ENCODE measurements at places on chromosomes 13 and 19.
A peak's percentile ranks its signal among the peaks of the same experiment; 100 is the strongest.

- DNase-seq: no peak
Observed at GRCh38 chr13:110607675-110608224, 7.6 kb upstream of the NAXD start.

DNA sequence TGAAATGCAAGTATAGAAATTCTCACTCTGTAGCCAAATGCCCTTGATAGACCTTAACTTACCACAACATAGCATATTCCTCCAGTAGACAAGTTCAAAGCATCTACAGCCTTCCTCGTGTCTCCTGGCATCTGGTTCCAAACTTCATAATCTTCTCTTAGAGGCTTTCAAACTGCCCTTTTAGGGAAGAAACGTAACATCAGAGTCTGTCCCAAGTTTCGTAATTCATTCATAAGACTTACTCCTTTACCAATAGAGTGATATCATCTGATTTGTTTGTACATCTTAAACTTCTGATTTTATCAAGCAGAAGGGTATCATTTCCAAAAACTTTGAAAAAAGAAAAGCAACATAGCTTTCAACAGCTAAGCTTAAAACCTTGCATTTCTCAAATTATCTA is 137.4 kb downstream of the SPRY2 start:
- DNase-seq: no peak

GRCh38 chr19:42552086-42553065 is 24.1 kb upstream of the CEACAM1 start:
- DNase-seq: no peak

- no peak for DNase-seq
Observed at GRCh38 chr13:109870696-109871370, 84.5 kb upstream of the IRS2 start.

DNA sequence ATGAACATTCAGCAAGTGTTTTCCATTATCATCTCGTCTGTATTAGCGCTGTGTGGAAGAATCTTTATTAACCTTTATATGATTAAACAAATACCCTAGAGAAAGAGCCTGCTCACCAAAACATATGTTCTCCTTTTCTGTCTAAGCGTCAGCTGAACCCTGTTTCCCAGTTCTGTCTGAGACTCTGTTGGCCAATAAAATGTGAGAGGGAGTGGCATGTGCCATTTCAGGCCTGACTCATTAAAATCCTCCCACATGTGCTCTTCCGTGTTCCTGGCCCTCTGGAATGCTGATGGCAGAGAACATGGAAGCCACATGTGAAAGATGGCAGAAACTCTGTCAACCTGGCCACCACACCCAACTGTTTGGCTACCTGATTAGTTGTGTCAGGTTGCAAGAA is 181.9 kb upstream of the EDNRB start:
- no peak for DNase-seq

GRCh38 chr13:106376401-106377112 is 158.9 kb downstream of the EFNB2 start:
- no peak for DNase-seq

DNA sequence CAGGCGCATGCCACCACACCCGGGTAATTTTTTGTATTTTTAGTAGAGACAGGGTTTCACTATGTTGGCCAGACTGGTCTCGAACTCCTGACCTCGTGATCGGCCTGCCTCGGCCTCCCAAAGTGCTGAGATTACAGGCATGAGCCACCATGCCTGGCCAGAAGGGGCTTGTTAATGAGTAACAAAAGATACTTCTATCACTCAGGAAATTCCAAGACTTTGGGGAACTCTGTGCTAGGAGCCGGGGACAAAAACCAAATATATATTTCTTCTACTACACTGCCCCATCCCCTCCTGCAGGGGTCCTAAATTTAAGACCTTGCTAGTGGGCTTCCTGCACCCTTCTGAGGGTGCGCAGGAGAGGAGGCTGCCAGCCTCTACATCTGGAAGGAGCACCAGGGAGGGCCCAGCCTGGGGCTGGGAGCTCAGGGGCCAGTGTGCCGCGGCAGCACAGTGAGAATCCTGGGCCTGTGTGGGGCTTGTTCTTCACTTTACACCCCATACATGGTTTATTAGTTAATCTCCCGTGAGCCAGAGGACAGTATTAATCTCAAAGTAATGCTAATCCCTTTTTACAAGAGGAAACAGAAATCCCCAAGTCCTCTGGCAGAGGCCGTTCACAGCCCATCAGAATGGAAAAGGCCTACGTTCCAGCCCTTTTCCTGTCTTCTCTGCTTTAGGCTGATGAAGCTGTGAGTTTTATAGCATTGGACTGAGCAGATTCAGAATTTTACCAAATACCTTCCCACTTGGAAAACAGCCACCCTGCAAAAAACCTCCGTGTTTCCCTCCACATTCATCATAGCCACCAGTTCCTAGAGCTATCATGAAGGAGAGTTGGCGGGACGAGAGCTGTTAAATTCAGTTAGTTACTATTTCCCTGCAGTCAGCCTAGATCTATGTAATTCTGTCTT is 44.4 kb upstream of the NPAS1 start:
- DNase-seq: no peak

DNA sequence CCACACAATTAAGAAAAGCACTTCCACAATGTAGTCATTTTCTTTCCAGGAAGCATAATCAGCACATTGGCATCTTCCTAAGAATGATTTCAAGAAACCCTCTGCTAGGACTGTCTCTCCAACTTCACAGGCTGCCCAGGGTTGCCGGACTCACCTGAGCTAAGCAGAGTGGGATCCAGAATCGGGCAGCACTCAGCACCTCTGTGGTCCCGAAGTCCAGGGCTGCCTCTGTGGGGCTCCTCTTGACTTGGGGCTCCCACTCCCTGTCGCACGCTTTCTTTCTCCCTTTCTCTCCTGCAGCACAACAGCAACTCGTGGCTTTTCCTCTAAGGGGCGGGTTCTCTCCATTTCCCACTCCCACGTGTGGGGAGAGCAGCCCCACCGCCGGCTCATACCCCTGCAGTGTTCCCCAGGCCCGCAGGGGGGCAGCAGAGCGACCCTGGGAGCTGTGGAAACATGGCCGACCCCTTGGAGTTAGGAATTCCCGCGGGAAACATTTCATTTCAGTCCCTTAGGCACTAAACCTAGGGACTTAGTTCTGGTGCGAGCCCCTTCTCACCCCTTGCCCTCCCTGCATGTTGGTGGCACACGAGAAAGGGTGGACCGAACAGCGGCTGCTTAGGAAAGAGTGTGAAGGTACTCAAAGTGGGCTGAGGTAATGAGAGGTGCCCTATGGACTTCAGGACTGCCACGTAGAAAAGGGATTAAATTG is at the start of gene TMEM272:
TSS of gene TMEM272 (minus strand) at position 316 of the 712 bp plus-strand sequence. CDS start 6,647 bp downstream, outside the sequence.
- DNase-seq: peak; percentile 16

DNA sequence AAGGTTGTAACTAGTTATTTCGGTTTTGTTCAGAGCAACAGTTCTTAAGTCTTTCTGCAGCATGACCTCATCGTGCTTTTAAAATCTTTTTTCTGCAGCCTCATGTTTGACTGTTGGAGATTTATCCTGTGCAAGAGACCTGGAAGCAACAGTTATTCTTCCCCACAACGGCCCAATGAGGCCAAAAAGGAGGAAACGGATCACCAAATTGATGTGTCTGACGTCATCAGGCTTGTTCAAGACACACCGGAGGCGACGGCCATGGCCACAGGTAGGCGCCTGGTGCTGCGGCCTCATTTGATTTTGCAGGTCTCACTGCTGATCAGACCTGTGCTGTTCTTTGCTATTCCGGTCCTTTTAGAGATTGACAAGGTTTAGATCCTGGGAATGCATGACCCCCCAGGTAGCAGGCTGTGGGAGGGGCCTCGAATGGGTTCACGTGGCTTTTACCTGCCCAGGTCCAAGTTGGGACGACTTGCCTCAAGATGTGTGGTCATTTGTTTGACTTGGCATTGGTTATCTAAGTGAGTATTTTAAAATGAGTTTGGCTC is 66.8 kb upstream of the MCF2L start:
- no peak for DNase-seq

GRCh38 chr13:102913914-102914313 is 68.1 kb downstream of the ERCC5 start:
- DNase-seq: no peak

- DNase-seq: no peak
Observed at GRCh38 chr19:19858751-19859150, 6.9 kb upstream of the ZNF253 start.

- no peak for DNase-seq
Observed at GRCh38 chr13:50668691-50669271, 174.7 kb downstream of the DLEU7 start.

GRCh38 chr13:46310066-46310465 is 77.0 kb downstream of the RUBCNL start:
- no peak for DNase-seq

- no peak for DNase-seq
Observed at GRCh38 chr13:94411747-94412146, 67.7 kb downstream of the DCT start.

DNA sequence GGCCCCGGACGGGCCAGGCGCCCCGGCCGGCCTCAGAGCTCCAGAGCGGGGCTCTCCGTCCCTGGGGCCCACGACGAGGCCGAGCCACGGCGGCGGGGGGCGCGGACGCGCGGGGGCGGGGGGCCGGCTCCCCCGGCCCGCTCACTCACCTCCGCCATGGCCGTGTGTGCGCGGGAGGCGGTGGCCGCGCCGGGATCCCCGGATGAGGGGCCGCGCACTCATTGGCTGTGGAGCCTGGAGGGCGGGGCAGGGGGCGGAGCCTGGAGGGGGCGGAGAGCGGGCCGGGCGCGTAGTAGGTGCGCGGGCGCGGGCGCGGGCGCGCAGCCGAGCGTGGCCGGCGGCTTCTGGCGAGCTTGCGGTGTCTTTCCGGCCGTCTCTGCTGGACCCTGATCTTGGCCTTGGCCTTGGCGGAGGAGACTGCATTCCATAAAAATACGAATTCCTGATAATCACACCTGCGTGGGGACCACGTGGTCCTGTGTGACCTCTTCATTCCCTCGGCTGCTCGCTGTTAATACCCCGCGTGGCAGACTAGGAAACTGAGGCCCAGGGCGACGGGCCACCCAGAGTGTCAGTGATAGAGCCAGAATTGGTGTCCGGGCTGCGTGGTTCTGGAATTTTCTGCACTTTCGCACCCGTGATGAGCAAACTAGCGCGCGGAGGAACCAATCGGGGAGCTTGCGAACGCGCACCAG is at the start of gene MIER2:
TSS of gene MIER2 (minus strand) at position 172 of the 695 bp plus-strand sequence. CDS start at position 158, 14 bp downstream.
- no peak for DNase-seq

DNA sequence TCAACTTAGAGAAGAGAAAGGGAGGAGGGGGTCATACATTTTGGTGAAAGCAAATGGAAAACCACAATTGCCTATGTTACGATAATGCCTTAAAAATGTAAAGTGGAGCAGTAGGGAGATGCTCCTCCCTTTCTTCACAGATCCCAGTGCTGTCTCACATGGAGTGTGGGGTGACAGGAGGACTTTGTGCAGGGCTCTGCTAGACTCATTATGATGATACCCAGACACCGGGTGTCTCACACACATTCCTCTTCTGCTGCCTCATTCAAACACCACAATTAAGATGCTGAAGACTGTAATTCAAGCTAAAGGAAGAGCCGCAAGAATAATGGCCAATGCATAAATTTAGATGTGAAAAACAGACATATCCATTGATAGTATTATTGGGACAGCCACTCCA is 150.6 kb downstream of the LHFPL6 start:
- DNase-seq: no peak

GRCh38 chr19:38388349-38389100 is at the start of gene SPRED3:
TSS of gene SPRED3 (plus strand) at chr19:38388697. CDS start at chr19:38390303, 1,606 bp downstream.
- DNase-seq: no peak

GRCh38 chr19:45947926-45948325 is 25.7 kb downstream of the NOVA2 start:
- no peak for DNase-seq

GRCh38 chr19:18697680-18698079 is 14.2 kb downstream of the CRTC1 start:
- no peak for DNase-seq

DNA sequence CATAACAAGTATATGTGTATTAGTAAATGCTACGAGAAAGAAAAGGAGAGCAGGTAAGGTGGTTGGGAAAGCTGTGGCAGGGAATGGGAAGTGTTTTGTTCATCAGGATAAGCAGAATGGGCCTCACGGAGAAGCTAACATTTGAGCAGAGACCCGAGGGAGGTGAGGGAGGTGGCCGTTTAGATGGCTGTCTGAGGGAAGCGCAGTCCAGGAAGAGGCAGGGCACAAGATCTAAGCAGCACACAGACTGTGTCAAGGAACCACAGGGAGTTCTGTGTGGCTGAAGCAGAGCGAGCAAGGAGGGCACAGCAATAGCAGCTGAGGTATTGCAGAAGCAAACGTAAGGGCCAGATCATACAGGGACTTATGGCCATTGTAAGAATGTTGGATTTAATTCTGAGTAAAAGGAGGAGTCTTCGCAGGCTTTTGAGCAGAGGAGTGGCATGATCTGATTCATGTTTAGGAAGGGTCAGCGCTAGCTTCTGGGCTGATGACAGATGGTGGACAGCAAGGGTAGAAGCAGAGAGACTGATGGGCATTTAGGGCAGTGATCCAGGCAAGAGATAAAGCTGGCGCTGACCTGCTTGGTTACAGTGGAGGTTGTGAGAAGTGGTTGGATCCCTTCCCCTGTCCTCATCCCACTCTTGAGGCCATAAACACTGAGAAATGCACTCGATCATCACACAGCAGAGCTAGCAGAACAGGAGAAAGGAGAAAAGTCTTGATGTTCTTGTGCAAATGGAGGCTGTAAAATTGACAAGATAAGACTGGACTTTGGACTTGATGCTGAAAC is 199.9 kb downstream of the LACC1 start:
- DNase-seq: no peak

- DNase-seq: no peak
Observed at GRCh38 chr13:35930665-35931631, 200.2 kb downstream of the DCLK1 start.

GRCh38 chr13:35747594-35747993 is 271.1 kb upstream of the MAB21L1 start:
- DNase-seq: no peak

GRCh38 chr19:19050731-19051130 is 13.1 kb upstream of the SLC25A42 start:
- no peak for DNase-seq

GRCh38 chr13:32037471-32037870 is 5.9 kb downstream of the FRY start:
- DNase-seq: no peak

DNA sequence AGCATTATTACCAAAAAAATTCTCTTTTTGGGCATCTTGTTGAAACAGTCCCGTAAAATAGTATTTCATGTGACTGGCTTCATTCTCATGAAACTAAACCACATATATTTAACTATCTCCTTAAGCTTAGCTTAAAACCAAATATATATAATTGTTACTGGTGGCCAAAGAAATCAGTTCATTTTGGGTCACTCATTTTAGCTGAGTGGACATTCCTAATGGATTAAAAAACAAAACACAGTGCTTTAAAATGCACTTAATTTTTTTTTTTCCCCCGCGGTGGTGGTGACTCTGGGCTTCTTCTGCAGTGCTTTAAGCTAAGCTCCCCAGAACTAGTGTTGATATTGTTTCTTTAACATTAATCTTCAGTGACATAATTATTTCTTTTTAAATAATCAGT is 540.1 kb downstream of the GPC6 start:
- no peak for DNase-seq

- no peak for DNase-seq
Observed at GRCh38 chr13:98401934-98402333, 175.0 kb downstream of the STK24 start.

- DNase-seq: no peak
Observed at GRCh38 chr13:23680845-23681669, 110.8 kb downstream of the TNFRSF19 start.
